ENCODE measurements at places on chromosomes 16 and 17. TPM values are rescaled to one million over a fixed set of nuclear protein-coding genes. Genes with fewer than 3 reads are reported as not detected.

KRT27 gene
- total RNA-seq = not detected

DNA sequence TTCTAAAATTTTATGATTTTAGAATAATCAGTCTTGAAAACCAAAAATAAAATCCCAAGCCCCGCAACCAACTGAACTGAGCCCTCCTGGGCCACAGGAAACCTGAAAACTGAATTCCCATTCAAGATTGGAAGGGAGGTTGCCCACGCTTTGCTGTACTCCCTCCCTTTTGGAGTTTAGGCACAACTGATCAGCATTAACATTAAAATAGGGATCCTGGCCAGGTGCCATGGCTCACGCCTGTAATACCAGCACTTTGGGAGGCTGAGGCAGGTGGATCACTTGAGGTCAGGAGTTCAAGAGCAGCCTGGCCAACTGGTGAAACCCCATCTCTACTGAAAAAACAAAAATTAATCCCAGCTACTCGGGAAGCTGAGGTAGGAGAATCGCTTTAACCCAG, 52.7 kb upstream of the NETO2 start:
- no peak overlapping the region for H3K4me3 ChIP-seq
- no peaks in the 10 kb centered on the region for H3K27me3 ChIP-seq
- no peak overlapping the region for H3K27ac ChIP-seq
- DNase-seq = peak; percentile 52

DNA sequence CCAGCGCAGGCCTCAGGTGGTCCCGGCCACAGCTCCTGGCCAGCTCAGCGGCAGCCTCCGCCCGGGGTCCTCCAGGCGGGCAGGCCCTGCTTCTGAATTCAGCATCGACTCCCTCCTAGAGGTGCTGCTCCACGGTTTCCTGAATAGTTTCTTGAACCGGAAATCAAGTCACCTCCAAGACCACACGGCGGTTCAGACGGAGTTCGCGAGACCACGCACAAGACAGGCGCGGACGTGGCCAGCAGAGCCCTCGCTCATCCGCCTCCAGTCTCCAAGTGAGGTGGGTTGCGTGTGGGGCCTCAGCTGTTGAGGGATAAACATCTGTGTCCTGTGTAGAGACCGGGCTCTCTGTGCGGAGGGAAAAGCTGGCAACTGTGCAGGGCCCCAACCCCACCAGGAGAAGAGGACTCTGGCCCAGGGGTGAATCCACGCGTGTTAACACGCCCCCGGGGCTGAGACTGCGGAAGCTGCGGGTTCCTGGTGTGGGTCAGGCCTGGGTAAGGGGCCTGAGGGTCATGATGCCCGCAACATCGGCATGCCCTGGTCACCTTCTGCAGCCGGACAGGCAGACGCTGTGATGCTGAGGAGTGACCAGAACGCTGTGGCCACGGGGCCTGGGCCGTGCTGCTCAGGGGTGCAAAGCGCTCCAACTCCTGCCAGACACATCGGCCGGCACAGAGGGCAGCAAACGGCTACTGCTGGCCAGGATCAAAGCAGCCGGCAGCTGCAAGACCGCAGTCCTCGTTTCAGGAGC, 55.0 kb upstream of the METRNL start:
- no peaks in the 10 kb centered on the region for H3K4me1 ChIP-seq
- DNase-seq = no peak
- no peak overlapping the region for H3K4me3 ChIP-seq

CXCL16 gene
- total RNA-seq = 4.1 TPM

DRC3 gene
- not detected for total RNA-seq

CTRB1 gene
- total RNA-seq = not detected

MPHOSPH6 gene
- 49.1 TPM for total RNA-seq

NPB gene
- total RNA-seq = 3.8 TPM
